ENCODE measurements at places on chromosomes 13 and 19. TPM values are rescaled to one million over a fixed set of nuclear protein-coding genes. Genes with fewer than 3 reads are reported as not detected.

Gene DIRAS1
- 241 TPM for total RNA-seq

Gene DCT
- 0.12 TPM for total RNA-seq

Gene SULT2B1
- 0.35 TPM for total RNA-seq

Gene PLPP2
- total RNA-seq: 0.27 TPM

Gene GCDH
- total RNA-seq: 30.5 TPM

Gene ZNF490
- total RNA-seq: 5.1 TPM

Gene CCDC194
- not detected for total RNA-seq

Gene KIR3DL2
- not detected for total RNA-seq

Gene CABP5
- total RNA-seq: not detected

Gene CYP4F11
- total RNA-seq: 0.27 TPM

Gene FCER2
- 0.17 TPM for total RNA-seq

Gene ANKRD24
- total RNA-seq: 0.42 TPM

Gene HNRNPA1L2
- total RNA-seq: 2.0 TPM

Gene DMKN
- total RNA-seq: 16.1 TPM

Gene ERICH6B
- total RNA-seq: not detected

Gene UNC13A
- not detected for total RNA-seq

Gene SERPINE3
- not detected for total RNA-seq

Gene PNMA8A
- total RNA-seq: 9.4 TPM

Gene TRAPPC5
- total RNA-seq: 111 TPM

Gene KIR2DL1
- total RNA-seq: not detected

Gene CALR3
- not detected for total RNA-seq

Gene SELENOV
- total RNA-seq: not detected

Data from left ventricle myocardium superior (tissue), 1 donor.